ENCODE measurements at places on chromosomes 2 and 18.

DNA sequence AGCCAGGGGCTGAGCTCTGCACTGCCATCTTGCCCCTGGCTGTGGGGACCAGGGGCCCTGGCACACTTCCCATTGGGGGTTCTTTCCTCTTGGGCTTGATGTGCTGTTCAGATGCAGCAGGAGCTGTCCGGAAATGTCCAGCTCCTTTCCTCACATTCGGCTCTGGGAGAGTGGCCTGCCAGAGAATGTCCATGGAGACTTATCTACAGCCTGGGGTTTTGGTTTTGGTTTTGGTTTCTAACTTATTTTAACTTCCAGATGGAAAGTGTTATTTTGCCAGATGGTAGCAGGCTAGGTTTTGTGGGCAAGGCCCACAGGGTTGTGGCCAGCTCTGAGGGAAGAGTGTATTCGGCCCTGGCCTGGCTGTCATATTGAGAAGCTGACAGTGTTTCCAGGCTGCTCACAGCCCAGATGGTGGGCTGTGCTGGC is 177.3 kb downstream of the ANKRD30B start:
- DNase-seq, result no peak

DNA sequence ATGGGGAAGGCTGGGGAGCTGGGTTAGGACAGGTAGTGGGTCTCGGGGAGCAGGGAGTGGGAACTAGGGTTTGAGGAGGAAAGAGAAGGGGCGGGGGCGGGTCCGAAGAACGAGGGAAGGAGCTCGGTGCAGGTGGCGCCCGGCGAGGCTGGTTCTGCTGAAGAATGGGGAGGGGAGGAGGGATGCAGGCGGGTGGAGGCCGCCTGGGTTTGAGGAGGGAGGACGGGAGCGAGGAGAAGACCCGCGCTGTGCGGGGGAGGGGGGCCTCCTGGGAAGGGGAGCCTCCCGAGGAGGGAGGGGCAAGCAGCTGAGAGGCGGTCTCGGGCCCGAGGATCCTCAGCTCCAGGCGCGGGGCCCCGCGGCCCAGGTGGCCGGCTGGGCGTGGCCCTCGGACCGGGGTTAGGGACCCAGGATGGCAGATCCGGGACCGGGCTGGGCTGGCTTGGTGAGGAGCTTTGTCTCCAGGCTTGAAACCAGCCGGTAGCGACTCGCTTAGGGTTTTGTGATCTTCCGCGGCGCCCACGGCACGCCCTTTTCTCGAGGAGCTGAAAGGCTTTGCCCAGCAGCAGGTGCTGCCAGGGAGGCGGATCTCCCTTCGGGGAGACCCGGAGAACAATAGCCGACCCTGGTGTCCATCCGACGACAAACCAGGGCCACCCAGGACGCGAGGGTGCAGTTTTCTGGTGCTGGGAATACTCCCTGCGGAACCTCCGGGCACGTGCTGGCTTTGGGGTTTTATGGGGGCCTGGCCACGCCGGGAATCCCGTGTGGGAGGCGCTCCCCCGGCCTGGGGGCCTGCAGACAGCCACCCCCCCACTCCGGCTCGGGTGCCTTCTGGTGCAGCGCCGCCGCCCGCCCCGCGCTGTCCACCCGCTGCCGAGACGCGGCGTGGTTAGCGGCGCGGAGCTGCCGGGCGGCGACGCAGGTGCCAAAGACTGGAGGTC is 1.4 kb downstream of the DPYSL5 start:
- no peak for DNase-seq

- no peak for DNase-seq
Measured at GRCh38 chr18:26181343-26181826, 44.9 kb upstream of the TAF4B start.

GRCh38 chr2:142142595-142142994 is 11.8 kb upstream of the LRP1B start:
- no peak for DNase-seq

DNA sequence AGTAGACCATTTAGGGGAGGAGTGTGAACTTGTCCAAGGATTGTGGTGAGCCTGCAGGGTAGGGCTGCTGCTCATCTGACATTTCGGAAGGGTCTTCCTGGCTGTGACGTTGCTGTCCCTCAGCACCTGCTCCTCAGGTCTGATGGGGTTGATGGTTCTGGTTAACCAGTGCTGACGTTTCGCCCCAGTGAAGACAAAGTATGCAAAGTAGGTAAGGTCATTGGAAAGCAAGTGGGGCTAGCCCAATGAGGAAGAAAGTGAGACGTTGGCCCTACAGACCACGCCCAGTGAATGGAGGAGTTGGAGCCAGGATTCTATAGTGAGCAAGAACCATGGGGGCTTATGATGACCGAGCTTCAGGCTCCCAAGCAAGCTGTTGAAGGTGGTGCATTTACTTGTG is 33.4 kb upstream of the ZNF396 start:
- DNase-seq, result peak; percentile 45

DNA sequence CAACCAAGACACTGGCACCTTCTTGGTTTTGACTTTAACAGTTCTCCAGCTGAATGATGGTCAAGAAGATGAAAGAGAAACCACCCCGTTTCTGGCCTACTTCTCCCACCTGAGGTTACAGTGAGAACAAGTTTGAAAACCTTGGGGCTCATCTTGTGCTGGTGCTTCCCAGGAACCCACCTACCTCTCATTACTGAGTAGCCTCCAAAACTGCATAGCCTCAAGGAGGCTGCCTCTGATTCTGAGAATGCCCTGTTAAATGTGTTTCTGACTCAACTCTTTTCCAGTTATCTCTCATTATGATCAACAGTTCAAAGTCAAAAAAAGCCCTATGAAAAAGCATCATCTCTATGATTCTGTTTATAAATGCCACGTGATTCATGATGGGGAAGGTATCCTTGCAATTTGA is 121.9 kb downstream of the CACNB4 start:
- DNase-seq, result peak; percentile 25

- DNase-seq, result no peak
Measured at GRCh38 chr2:163990541-163990940, 254.7 kb upstream of the FIGN start.

- no peak for DNase-seq
Measured at GRCh38 chr2:27134781-27135477, 493 bp upstream of the PREB start.

DNA sequence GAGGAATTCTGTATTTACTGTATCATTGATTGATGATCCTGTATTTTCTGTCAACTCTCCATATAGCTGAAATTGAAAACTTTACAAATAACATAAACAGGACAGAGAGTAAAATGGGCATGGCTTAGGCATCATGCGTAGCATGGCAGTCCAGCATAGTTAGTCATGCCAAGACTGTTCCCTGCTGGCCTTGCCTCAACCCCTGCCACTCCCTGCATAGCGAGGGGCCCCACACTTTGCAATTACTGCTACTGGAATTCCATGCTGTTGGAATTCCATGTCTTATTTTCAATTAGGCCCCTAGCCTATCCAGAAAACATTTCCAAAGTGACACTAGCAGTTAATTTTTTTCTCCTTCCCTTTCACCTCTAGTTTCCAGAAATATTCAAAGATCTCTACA is 15.1 kb upstream of the SOX11 start:
- DNase-seq, result no peak

DNA sequence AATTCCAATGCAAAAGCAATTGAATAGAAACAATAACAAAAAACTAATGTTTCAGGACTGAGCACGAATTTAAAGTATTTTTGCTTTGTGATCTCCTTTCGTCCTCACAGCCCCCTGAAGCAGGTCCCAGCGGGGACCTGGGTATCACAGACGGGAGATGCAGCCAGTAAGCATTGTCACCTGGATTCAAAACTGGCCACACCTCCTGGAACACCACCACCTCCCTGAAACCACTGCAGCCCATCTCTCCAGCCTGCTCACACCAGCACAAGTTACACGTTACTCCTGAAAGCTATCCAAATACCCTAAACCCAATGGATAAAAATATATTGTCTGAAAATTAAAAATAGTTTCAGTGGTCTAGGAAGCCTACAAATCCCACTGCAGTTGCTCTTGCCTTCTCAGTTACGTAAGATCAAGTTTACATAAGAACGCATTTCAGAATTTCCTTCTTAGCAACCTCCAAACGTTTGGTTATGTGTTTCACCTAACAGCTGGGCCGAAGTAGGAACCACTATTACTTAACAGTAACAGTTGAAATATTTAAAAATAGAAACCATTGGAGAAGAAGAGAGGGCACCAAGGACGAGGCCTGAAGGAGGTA is 178.0 kb downstream of the HDAC4 start:
- no peak for DNase-seq

DNA sequence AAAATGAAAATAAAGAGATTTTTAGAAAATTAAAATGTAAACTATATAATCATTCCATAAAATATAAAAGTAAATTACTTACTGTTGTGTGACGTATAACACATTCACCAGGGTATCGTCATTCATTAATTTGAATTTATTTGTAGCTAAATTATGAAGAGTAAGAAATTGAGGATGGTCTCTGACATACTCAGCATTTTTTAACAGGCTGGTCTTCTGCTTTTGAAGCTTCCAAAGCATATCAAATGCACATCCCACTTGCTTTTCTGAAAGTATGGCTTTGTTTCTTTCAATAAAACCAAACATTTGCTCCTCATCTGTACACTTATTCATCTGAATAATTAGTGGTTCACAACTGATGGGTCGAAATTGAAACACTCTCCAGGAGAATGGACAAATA is 2.1 kb downstream of the FASTKD1 start:
- DNase-seq, result no peak

GRCh38 chr2:207090389-207090788 is 75.4 kb downstream of the KLF7 start:
- DNase-seq, result no peak

GRCh38 chr18:31683968-31684278 is 458 bp downstream of the B4GALT6 start:
- no peak for DNase-seq

- no peak for DNase-seq
Measured at GRCh38 chr2:196316050-196316430, 144.7 kb upstream of the STK17B start.

DNA sequence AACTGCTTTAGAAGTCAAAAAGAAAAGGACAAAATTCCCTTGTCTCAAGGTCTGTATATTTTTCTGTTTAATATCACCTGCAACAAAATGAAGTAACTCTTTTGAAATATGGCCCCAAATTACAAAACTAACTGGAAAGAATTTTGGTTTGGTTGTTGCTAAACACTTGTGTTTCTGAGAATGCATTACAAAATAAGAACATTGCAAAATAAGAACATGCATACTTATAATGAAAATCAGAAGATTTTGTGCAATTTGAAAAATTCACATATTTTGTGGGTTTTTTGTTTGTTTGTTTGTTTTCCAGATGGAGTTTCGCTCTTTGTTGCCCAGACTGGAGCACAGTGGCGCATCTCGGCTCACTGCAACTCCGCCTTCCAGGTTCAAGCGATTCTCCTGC is 21.8 kb downstream of the NDUFB3 start:
- DNase-seq, result no peak

- DNase-seq, result no peak
Measured at GRCh38 chr18:45920367-45920766, 46.8 kb downstream of the EPG5 start.

DNA sequence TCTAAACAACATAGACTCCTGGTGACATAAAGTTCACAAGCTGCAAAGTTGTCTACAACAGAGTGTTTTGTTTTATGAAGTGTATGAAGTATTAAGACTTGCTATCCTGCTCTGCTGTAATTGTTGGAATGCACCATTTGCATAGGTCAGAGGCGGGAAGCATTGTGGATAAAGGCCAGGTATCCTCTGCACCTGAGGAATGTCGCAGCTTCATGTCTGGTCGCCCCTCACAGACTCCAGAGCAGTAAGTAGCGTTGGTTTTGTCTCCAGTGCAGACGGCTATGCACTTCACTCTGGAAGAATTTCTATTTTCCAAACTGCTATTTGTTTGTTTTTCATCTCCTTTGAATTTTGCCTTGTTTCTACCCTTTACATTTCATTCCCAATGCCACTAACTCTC is 63.1 kb downstream of the UNC80 start:
- DNase-seq, result no peak

- DNase-seq, result no peak
Measured at GRCh38 chr2:111186121-111186715, 65.5 kb downstream of the BCL2L11 start.

DNA sequence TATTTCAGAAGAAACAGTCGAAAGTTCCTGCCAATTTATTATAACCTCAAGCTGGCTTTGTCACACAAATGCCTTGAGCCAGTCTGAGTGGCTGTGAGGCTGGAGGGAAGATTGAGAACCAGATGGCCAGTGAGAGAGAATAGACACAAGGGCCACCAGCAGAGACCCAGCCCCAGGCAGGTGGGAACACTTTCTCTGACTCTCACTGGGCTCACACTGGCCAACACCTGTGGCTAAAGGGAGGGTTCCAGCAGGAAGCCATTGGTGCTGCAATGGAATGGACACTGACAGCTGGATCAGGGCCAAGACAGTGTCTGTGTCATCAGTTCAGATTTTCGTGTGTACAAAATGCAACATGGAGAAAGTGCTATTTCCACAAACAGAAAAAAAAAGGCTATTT is 29.9 kb downstream of the LOXHD1 start:
- DNase-seq, result no peak

- DNase-seq, result no peak
Measured at GRCh38 chr18:8455661-8456614, 153.3 kb upstream of the RAB12 start.

DNA sequence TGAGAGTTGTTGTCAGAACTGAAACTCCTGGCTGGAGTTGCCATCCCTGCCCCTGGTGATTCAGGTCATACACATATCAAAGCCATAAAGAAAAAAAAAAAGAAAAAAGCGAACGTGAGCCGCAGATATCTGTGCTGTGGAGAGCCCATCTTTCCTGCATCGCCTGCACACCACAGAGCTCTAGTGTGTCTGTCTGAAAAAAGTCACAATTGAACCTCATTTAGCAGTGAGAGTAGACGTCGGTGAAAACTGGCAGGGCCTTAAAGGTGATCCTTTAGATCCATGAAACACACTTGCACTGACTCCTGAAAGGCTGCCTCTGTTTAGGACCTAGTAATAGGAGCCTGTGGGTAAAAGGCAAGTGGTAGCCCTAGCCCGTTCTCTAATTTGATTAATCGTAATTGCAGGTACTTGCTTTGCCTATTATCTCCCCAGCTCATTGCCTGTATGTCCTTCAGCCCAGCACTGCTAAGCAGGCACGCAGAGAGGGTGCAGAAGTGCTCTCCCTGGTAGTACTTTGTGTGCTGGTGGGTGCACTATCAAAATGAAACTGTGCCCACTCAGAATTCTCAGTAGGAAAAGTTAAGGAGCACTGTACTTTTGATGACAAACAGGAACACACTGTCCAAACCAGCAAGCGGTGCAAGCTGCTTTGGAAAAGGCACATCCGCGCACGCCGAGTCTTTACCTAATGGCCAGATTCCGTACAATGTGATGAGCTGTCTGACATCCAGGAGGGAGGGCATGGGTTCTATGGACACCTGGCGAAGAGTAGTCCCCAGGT is 103.5 kb upstream of the ASB18 start:
- no peak for DNase-seq
